ENCODE measurements at places on chromosomes 4 and X. TPM values are rescaled to one million over a fixed set of nuclear protein-coding genes. Genes with fewer than 3 reads are reported as not detected.

GRCh38 chr4:17613761-17614415 lies 553 bp upstream of the MED28 start:
- DNase-seq = peak; percentile 21

- DNase-seq = no peak
Observed at GRCh38 chr4:6128221-6128850, 72.0 kb downstream of the JAKMIP1 start.

- no peak for DNase-seq
Observed at GRCh38 chrX:110920991-110921390, 125.4 kb upstream of the CHRDL1 start.

- DNase-seq = no peak
Observed at GRCh38 chr4:38656111-38656510, 7.9 kb upstream of the KLF3 start.

- DNase-seq = no peak
Observed at GRCh38 chr4:153148791-153149190, 55.5 kb upstream of the TRIM2 start.

- DNase-seq = no peak
Observed at GRCh38 chr4:158001756-158002155, 171.1 kb downstream of the GASK1B start.

GRCh38 chr4:96170198-96170597 lies 330.3 kb downstream of the PDHA2 start:
- DNase-seq = no peak

DNA sequence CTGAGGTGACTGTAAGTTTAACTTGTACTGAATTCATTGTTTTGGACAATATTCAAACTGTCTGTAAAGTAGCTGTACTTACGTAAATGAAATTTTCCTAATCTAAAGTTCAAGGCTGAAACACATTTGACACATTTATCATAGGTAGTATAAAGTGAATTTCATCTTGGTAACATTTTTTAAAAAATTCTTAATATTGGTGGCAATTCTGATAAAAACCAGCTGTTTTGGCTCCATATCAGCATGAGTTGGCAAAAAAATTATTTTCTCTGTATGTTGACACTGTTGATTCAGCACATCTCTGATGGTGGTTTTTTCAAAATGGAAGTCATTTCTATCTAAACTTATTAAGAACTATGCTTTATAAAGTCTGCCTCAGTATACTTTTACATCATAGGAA lies 30.9 kb downstream of the CXorf58 start:
- no peak for DNase-seq

- no peak for DNase-seq
Observed at GRCh38 chrX:24563291-24564010, 83.7 kb downstream of the PCYT1B start.

GRCh38 chrX:51893931-51894696 lies 691 bp downstream of the MAGED1 start:
- DNase-seq = no peak

GRCh38 chr4:153211986-153212728 lies 7.9 kb downstream of the TRIM2 start:
- no peak for DNase-seq

- no peak for DNase-seq
Observed at GRCh38 chr4:52372747-52373146, 286.4 kb downstream of the USP46 start.

DNA sequence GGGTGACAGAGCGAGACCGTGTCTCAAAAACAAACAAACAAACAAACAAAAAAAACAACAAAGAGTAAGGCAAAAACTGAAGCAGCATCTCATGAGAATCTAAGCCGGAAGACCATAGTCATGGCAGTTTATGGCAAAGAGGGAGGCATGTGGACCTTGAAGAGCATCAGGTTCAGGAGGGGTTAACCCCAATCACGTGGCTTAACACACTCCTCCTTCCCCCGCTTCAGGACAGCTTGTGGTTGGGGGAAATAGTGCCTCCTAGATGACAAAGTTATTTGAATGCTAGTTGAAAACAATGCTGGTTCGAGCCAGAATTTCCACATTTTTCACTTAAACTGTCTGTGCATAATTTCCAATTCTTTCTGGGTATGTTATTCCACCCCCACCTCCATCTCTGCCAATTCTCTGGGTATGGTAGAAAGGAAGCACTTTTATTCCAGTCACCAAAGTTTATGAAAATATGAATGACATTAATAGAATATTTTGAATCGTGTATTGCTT lies 11.7 kb upstream of the MAP7D3 start:
- no peak for DNase-seq

Gene WAS
- 11.5 TPM for total RNA-seq

Gene UCP1
- total RNA-seq = not detected

Gene CTAG1B
- total RNA-seq = not detected

Gene AKAP14
- total RNA-seq = not detected

Gene SPARCL1
- total RNA-seq = 539 TPM
